Gastrocnemius medialis (tissue), 4 donors: ENCODE measurements at places on chromosomes 12 and 14. TPM values are rescaled to one million over a fixed set of nuclear protein-coding genes. Genes with fewer than 3 reads are reported as not detected.

GRCh38 chr12:109445191-109445609 is 31.9 kb downstream of the KCTD10 start:
- DNase-seq: no peak

TULP3 gene
- 8.1 TPM for total RNA-seq

- DNase-seq: no peak
These were observed 64.7 kb upstream of the RFLNA start for GRCh38 chr12:124230117-124230757.

SUDS3 gene
- total RNA-seq: 33.2 TPM

DNA sequence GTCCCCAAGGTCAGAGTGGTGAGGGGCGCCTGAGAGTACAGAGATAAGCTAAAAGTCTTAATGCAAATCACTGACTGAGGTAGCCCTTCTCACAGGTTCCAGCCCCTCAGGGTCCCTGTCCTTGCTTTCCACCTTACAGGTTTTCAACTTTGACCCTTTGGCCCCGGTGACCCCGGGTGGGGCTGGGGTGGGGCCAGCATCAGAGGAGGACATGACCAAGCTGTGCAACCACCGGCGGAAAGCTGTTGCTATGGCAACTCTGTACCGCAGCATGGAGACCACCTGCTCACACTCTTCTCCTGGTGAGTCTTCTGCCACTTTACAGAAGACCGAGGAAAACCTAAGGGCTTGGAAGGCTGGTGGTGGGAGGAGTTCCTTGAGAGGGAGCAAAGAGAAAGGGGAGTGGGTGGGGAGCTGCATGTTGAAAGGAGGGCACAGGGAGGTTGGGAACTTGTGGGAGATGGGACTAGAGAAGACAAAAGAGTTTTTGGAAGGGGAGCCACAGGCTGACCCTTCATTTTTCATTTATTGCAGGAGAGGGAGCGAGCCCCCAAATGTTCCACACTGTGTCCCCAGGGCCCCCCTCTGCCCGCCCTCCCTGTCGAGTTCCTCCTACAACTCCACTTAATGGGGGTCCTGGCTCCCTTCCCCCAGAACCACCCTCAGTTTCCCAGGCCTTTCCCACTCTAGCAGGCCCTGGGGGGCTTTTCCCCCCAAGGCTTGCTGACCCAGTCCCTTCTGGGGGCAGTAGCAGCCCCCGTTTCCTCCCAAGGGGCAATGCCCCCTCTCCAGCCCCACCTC is 2.4 kb downstream of the MBD6 start:
- no peak for DNase-seq

GRCh38 chr14:95489214-95490137 is 27.0 kb downstream of the SYNE3 start:
- no peak for DNase-seq

GRCh38 chr12:94594443-94594825 is 55.9 kb downstream of the TMCC3 start:
- no peak for DNase-seq

- DNase-seq: no peak
These were observed 18.1 kb downstream of the JAG2 start for GRCh38 chr14:105150368-105151083.

DNA sequence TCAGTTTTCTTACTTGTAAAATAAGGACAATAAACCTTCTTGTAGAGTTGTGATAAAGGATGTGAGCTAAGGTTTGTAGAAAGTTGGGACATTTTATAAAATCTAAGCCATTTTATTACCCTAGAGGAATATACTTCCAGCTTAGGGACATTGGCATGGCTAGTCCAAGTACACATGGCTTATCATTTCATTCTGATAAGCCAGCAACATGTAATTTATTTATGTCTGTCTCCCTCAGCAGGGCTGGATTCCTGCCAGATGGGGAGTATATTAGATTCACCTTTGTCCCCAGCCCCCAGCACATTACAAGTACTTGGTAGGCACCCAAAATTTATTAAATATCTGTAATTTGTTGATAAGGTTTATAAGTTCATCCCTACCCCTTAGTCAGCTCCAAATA is 6.3 kb upstream of the ATG14 start:
- DNase-seq: no peak

MMP19 gene
- 3.0 TPM for total RNA-seq
